ENCODE measurements at places on chromosomes 1 and 21.

DNA sequence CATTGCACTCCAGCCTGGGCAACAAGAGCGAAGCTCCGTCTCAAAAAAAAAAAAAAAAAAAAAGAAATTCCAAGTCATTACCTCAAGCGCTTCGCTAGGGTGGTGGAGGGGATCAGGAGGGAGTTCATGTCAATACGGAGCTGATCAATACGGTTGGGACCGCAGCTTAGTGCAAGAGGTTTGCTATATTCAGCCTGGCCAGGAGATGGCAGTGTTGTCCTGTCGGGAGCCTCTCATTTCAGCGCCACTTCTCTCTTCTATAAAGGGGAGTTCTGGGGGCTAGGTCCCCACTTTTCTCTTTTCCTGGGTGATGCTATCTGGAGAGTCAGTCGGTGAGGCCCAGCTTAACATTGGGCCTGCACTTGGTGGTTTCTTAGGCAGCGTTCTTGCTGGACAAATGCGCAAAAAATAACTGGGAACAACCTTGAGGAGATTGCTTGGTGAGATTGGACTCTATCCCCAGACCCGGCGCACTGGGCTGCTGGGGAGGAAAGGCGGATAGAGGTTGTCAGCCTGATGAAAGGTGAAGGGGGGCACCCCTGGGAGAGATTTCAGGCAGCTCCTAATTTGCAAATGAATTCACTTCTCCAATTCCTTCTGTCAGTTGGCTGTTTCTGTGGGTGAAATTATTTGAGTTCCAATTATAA, 40.4 kb downstream of the KIAA0040 start:
- DNase-seq = peak; percentile 50

GRCh38 chr1:236288620-236288976, 6.8 kb upstream of the ERO1B start:
- DNase-seq = no peak

GRCh38 chr1:36465731-36466369, 1.7 kb upstream of the MRPS15 start:
- no peak for DNase-seq

DNA sequence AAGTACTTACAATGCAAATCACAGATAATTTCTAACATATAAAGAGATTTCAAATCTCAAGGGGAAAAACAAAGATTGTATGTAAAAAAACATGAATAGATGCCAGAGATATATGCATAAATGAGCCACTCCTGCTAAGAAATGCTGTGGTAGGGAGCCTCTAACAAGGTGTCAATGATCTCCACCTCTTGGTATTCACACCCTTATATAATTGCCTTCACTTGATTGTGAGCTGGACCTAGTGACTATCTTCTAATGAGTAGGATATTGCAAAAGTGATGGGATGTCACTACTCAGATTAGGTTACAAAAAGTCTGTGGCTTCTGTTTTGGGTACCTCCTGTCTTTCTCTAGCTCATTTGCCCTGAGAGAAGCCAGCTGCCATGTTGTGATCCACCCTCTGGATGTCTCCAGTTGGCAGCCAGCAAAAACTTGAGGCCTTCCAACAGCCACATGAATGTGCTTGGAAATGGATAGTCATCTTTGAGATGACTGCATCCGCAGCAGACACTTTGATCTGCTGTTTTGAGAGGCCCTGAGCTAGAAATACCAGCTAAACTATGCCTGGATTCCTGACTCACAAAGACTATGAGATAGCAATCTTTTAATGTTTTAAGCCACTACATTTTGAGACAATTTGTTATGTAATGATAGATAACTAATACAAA, 196.1 kb upstream of the FGGY start:
- no peak for DNase-seq

GRCh38 chr1:184903111-184903692, 71.1 kb downstream of the NIBAN1 start:
- DNase-seq = no peak

DNA sequence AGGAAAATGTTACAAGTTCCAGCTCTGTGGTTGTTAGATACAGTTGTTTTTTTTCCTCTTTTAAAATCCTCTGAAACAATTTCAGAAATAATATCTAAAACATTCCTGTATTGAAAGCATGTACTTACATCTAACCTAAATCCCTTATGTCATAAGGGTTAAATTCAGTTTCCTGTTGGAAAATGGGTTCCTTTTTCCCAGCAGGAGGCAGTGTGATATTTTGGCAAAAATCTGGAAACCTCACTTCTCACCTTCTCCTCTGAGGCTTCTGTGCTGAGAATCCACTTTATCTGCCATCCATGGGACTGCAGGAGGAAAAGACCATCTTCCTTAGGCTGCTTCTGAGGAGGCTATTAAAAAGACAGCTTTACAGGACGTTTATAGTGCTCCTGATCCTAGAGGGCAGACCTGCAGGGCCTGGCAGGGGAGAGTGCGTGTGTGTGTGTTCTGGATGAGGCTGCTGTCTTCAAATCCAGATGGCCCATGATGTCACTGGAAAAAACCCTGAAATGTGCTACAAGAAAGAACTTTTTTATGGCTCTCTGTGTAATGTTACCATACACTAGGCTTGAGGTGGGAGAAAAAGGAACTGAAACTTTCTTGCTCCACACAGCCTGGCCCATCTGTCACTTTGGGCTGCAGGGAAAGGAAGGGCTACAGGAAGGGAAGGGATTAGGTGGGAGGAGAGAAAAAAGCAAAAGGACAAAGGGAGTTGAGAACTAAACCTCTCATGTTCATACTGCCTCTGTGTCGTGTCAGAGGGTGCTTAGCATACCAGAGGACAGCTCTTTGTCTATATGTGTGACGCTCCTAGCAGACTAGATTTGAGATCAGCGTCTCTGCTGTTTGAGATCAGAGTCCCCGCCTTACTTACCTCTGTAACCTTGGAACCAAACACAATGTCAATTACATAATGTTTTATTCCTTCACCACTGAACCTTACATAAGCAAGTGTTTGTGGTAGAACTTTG, 379.2 kb upstream of the SPAG17 start:
- DNase-seq = no peak

DNA sequence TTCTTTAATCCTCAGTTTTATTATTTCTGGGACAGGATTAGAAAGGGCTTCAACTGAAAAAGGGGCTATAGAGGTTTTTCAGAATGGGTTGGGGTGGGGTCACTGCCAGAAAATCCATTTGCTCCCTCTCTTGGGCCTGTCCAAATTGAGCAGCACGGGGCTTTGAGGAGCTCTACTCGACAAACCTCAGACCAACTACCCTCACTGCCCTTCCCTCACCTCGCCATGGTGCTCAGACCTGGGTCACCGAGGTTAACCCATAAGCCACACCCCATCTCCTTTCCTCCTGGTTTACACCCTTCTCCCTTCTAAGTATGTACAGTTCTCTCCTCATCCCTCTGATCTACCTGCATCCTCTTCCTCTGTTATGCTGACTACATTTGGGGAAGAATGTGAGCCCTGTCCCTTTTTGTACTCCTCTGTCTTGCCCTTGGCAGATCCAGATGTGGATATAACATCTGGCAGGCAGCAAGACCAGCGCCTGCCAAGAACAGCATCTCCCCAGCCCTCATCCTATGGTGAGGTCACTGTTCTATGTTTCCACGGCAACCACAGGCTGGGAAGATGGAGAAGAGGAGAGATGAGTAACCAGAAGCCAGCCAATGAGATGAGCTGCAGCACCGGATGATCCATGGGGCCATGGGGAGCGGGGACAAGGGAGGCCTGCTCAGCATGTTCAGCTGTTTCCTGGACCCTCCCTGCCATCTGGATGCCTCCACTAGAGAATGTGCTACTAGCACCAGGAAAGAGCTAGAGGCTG, 3.7 kb upstream of the FABP3 start:
- no peak for DNase-seq

GRCh38 chr1:170618421-170618820, 45.5 kb upstream of the PRRX1 start:
- no peak for DNase-seq

- DNase-seq = no peak
Measured at GRCh38 chr1:240612811-240613210, 856 bp upstream of the GREM2 start.

DNA sequence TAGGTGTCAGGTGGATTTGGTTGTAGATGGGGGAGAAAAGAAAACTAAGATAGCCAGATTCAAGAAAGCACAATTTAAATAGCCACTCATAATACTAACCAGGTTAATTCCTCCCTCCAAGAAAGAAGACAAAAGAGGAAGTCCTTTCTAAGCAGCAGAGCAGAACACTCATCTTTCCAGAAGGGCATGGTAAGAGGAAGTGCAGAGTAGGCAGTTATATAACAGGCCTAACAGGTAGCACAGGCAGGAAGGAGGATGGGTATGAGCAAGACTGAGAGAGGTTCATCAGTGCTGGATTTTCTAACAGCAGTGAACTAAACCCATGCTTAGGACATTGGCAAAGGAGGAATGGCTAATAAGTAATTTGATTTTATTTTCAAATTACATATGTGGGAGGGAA, 517.5 kb downstream of the PLPP3 start:
- no peak for DNase-seq

DNA sequence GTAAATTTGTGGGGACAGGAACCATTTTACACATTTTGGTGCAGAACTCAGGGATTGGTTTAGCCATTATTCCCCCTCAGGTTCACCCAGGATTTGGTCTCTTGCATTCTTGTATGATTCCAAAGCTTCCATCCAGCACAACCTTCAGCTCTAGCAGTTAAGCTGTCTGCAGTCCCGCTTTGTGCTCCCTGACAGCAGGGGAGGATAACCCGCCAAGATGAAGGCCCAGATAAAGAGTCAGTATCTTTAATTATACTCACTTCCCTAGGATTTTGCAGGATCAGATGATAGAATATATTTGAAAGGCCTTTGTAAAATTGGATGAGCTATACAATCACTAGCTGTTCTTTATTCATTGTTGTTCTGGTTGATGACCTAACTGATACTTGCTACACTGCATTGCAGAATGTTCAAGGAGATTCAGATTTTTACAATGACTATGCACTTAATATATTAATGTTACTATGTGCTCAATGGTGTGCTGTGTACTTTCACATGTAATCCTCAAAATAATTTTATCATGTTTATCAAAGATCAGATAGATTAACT, 49.8 kb downstream of the SLC16A1 start:
- no peak for DNase-seq

DNA sequence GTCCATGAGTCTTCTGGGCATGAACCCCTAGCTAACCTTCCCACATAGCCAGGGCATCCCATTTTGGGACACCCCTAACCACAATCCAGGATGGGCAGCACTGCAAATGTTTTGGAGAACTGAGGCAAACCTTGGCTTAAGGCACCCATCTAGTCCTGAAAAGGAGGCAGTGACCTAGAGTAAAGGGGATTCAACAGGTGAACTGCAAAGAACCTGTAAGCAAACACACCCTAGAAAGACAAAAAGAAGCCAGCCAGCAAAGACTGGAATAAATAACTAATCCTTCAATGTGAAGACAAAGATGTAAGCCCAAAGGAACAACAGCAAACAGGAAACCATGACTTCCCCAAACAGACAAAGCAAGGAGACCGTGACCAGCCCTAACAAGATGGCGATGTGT, 56.8 kb upstream of the PPIH start:
- no peak for DNase-seq

DNA sequence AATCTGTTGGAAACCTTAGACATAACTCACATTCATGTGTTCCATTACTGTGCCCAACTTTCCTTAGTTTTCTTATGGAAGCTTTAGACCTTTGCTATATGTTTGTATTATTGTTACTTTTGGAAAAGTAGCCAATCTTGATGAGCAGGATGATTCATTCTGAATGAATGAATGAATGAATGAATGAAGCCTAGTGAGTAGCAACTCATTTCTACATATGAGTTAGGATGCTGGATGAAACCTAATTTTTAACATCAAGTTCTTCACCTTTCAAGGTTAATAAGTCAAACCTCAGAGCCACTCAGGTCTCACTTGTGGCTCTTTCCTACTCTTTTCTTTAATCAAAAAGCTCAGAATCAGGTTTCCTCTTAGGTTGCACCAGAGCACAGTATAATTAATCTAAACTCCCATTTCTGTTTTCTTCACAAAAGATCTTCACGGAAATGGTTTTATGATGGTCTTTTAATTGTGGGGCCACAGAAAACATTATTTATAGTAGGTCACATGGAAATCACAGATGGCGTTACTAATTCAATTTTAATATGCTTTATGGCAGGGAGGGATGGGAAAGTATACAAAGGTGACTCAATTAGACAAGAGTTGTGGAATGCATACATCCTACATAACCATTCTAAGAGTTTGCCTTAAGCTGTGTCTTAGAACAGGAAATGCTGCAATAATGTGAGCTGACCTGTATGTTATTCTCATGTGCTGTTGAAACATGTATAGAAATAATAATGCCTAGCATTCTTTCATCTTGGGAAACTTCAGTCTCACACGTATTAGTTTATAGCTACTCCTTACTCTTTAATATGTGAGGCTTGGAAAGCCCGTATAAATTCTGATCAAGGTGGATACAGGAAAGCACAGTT, 4.5 kb upstream of the DDX59 start:
- no peak for DNase-seq

DNA sequence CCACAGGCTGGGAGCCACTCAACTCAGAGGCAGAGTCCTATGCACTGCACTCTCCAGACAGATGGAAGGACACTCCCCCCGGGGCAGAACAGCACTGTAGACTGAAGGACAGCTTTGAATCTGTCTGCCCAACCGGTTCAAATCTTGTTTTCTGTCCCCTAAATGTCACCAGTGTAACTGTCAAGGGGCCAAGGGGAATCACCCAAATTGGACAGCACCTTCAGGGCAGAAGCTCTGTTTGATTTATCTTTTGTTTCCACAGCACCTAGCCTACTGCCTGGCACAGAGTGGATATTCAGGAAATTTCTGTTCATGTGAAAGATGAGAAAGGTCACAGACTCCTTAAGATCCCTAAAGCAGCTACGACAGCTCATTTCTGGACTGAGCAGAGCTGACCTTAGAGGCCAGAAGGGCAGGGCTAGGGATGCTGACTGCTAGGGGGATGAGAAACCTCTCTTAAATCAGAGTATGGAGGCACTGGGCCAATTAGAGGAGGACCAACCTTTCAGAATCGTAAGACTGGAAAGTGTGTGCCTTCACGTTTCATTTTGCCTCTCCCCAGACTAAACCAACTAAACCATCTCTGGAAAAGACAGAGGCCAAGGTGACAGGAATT, 41.0 kb downstream of the ITPKB start:
- no peak for DNase-seq

- DNase-seq = peak; percentile 65
Measured at GRCh38 chr1:179816196-179816960, 61.2 kb downstream of the TOR1AIP2 start.

DNA sequence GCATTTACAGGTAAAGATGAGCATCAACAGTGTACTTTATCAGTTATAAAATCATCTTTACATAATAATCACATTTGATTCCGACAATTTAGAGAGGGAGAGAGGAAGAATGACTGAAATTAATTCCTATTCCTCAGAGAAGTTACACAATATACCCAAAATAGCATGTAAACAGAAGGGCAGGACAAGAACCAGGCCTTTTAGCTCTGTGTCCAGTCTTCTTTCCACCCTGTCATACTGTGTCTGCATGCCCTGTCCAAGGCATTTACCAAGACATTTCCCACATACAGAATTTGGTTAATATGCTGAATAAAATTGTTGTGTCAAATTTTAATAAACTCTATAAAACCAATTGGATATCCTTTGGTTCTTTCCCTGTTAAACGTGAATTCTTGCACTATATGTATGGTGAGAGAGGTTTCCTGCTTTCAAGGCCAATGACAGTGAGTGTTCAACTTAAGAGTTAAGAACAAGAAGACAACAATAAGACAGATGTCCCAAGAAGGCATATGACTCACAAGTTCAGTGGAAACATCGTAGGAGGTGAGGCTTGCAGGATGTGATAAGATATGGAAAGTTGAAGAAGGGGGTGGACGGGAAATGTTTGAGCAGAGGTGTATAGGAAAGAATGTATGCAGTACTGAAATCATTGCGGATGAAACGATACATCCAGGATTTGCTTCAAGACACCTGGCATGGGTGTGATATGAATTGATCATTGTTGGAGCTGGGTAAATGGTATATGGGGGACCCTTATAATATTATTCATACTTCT, 20.8 kb downstream of the LRRC8B start:
- no peak for DNase-seq
